Activated T-cell treated with anti-CD3 and anti-CD28 coated beads for 1 hour (primary cell): ENCODE measurements at places on chromosomes 12 and 14.

- no peak for DNase-seq
These were observed 929.5 kb downstream of the VRK1 start for GRCh38 chr14:97726676-97727075.

GRCh38 chr14:23153851-23154796 lies 29.3 kb downstream of the SLC7A8 start:
- DNase-seq = no peak

DNA sequence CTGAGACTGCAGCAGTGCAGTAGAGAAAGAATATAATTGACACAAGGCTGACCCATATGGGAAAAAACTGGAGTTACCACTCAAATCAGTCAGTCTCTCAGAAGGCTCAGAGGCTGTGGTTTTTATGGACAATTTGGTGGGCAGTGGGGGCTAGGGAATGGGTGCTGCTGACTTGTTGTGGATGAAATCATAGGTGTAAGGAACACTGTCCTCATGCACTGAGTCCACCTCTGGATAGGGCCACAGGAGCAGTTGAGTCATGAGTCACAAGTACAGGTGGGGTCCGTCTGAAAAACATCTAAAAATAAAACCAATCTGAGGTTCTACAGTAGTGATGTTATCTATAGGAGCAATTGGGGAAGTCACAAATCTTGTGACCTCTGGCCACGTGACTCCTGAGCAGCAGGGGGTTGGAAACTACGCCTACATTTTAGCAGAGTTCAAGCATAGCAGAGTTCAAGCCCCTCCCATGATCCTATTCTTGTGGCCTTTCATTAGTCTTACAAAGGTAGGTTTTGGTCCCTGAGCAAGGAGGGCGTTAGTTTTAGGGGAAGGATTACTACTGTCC lies 18.1 kb upstream of the SGPP1 start:
- DNase-seq = no peak

- DNase-seq = no peak
These were observed 331.8 kb downstream of the ZFP36L1 start for GRCh38 chr14:68461086-68461485.

GRCh38 chr12:24979976-24980730 lies 31.3 kb upstream of the BCAT1 start:
- no peak for DNase-seq

DNA sequence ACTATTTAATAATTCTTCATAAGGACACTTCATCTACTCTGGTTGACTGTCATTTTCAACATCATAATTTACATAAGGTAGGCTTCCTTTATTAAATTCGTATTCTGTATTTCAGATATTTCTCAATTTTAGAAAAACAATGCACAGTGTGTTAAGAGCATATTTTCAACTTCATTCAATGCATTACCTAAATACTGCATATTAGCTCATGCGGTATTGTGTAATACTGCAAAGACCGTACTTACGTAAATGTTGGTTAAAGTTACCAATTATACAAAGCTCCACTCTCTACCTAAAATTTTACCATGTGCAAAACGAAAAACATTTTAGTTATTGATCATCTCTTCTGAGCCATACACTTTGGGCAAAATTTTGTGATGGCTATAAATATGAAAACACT lies 62.8 kb downstream of the EXOC5 start:
- no peak for DNase-seq

DNA sequence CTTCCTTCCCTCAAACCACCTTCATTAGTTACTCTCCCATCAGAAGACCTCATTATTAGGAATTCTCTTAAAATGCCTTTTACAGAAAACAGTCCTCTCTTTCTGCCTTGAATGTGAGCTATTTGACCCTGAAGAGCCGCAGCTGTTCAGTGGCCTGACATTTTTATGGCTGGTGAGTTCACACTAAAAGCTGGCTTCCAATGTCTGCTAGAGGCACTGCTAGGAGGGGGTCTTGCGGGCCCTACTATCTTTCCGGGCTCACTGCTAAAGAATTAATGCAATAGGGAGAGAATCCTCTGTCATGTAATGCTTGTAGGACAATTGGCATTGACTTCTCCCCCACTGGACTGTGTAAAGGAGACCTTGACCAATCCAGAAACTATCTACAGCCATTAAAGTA lies 87.7 kb downstream of the GPR135 start:
- DNase-seq = no peak

- no peak for DNase-seq
These were observed 221.5 kb upstream of the G2E3 start for GRCh38 chr14:30337456-30337855.

GRCh38 chr12:72304751-72305150 lies 32.6 kb downstream of the TRHDE start:
- no peak for DNase-seq

DNA sequence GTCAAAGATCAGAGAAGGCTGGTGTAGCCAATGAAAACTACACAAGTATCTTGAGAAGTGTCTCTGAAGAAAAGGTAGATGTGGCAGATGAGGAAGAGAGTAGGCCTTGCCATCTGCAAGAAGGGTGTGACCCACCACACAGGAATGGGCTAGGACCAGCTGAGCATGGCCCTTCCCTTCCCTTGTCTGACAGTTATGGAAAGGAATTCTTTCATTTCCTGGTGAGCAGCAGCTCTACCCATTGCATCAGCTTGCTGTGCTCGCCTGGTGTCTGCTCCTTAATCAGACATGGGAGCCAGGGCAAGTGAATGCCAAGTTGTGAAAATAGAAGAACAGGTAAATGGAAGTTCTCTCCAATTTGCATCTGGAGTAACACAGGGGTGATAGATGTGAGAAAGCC lies 145.2 kb upstream of the KRR1 start:
- no peak for DNase-seq

DNA sequence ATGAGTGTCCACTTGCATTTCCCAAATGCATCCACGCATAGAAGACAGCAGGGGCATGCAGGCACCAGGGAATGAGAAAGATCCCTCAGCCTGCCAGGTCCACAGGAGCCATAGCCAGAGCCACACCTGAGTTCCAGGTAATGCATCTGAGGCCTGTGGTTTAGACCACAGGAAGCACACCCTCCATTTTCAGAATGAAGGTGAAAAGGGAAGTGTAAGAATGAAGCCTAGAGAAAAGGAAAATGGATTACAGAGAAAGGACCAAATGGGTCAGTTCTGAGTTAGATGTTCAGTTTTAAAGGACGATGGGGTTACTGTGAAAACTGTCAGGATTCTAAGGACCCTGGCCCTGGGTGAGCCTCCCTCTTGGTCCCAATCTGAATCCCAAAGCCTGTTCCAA lies 1283.2 kb downstream of the TMEM121 start:
- DNase-seq = no peak

GRCh38 chr12:121797937-121798786 lies 4.7 kb upstream of the RHOF start:
- no peak for DNase-seq

DNA sequence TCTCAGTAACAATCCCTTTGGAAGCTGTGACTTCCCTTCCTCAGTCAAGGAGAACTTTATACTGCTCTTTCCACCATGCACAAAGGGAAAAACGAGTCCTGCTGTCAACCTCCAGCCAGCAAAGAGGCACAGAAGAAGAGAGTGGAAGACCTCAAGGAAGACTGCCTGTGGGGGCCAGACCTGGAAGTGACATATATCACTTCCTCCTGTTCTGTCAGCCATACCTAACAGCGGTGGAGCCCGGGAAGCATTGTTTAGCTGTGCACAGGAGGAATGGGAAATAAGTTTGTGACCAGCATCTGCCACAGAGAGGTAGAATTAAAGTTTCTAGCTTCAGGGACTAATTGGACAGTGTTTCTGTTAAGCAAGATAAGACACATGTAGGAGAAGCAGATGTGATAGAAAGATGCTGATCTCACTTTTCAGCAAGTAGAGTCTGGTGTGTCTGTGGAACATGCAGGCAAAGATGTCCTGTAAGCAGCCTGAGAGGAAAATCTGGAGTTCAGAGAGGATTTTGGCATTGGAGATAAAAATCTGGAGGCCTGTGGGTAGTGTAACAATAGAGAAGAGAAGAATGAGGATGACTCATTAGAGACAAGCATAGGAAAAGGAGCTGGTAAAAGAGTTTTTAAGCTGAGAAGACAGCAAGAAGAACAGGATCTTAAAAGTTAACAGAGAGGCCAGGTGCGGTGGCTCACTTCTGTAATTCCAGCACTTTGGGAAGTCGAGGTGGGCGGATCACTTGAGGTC lies 141.6 kb upstream of the CPSF6 start:
- no peak for DNase-seq

DNA sequence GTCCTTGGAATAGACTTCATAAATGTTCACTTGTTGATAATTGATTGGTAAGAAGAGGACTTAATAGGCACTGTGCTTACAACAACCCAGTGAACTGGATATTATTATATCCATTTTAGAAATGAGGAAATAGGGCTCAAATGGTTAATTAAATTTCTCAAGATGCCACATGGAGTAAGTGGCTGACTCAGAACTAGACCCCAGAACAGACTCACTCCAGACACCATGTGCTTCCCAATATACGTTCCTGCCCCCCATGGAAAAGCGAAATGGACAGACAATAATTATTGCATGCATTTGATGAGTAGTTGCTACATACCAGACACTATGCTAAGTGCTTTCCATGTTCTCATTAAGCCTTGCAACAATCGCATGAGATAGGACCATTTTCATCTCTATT lies 895 bp upstream of the ANKS1B start:
- DNase-seq = no peak

DNA sequence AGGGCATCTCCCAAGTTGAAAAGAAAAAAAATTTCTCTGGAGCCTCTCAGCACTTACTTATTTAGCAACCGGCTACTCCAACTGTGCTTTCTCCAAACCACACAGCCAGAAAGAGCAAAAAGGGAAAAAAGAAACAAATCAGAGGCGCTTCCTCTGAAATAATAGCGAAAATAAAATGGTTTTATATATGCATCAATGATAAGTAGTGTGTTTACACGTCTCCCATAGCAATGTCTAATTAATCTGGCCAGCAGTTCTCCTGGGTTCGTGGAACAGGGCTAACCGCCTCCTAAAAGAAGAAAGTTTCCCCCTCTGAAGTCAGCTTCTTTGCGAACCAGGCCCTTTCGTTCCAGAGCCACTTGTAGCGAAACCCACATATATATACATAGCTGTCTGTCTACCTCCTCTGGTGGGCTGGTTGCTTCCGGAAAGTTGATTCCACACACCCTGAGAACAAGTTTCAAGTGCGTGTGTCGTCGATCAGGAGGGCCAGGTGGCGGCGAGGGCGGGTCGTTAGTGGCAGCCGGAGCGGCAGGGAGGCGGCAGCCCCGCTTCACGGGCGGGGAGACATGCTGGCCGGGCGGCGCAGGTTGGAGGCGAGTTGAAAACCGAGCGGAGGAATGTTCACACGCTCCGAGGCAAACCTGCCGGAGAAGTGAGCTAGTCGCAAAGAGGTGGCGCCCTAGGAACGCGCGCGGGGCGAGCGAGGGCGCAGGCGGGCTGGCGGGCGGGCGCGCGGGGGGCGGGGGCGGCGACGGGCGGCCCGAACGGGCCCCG lies 2.7 kb downstream of the PTHLH start:
- no peak for DNase-seq

DNA sequence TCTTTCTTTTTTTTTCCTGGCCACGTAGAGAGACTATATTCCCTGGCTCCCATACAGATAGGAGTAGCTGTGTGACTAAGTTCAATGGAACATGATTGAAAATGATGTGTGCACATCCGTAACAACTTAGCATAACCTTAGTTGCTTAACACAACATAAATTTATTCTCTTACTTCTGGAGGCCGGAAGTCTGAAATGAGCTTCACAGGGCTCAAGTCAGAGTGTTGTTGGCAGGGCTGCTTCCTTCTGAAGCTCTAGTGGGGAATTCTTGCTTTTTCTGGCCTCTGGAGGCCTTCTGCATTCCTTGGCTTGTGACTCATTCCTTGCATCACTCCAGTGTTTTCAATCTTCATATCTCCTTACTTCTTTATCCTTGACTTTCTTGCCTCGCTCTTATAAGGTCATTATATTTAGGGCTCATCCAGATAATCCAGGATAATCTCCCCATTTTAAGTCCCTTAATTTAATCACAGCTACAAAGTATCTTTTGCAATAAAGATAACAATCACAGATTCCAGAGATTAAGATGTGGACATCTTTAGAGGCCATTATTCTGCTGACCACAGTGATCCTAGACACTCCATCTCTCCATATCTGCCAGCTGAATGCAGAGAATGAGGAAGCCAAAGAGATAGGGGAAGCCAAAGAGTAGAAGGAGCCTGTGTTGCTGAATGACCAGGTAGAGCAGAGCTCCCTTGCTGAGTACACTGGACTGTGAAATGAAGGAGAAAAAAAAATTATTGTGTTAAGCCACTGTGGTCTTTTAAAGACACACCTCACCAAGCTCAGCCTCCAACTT lies 21.0 kb upstream of the SNX6 start:
- no peak for DNase-seq

DNA sequence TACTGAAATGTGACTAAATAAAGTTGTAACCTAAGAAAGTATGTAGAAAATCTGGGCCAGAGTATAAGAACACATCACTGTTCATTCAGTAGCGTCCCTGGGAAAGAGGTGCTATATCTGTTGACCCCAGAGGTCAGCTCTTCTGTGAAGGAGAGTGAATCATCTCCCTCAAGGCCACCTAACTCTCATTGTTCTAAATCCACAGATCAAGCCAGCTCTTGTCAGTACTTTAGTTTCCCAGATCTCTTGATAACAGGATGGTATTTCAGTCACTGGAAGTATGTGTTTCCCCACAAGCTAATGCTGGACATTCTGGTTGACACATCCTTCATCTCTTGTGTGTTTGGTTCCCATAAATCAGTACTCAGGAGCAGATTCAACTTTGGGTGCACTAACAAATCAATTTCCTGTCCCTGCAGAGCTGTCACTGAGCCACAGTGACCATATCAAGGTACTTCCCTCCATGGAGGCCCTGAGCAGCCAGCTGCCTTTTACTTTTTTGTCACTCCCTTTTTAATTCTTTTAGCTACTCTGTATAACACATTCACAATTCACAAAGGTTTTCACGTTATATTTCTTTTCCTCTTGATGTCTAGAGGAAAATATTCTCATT lies 7.8 kb downstream of the KRT1 start:
- DNase-seq = no peak

- DNase-seq = no peak
These were observed 56.1 kb upstream of the DDX11 start for GRCh38 chr12:31017535-31017934.

- DNase-seq = no peak
These were observed 6.7 kb upstream of the CLEC7A start for GRCh38 chr12:10136637-10137205.

DNA sequence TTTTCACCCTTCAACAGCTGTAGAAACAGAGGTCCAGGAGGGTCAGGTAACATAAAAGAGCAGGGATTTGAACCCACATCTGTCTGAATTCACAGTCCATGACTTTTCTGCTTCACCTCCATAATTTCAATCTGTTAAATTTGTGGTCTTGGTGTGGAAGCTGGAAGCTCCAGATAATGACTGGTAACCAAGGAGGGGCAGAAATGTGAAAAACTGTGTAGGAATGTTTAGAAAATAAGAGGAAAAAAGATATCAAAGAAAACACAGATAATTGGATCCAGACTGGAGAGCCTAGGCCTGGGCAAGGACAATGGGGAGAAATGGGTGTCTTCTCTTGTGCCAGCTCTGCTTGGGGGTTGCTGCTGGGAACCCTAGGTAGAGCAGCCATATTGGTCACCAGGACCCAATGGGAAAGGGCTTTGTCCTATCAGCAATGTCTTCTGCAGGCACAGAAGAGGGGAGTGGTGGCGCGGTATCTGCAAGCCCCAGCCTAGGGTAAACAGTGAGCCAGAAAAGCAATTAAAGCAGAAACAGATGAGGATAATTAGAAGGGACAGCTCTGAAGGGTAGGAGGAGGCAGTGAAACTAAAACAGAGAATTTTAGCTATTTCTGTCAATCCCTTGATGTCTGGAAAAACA lies 54.3 kb upstream of the CCDC91 start:
- no peak for DNase-seq
